Thoracic aorta (tissue), 2 donors: ENCODE measurements at places on chromosomes 12 and 14.

GRCh38 chr12:105982022-105982421 lies 156.7 kb downstream of the NUAK1 start:
- DNase-seq, result no peak

DNA sequence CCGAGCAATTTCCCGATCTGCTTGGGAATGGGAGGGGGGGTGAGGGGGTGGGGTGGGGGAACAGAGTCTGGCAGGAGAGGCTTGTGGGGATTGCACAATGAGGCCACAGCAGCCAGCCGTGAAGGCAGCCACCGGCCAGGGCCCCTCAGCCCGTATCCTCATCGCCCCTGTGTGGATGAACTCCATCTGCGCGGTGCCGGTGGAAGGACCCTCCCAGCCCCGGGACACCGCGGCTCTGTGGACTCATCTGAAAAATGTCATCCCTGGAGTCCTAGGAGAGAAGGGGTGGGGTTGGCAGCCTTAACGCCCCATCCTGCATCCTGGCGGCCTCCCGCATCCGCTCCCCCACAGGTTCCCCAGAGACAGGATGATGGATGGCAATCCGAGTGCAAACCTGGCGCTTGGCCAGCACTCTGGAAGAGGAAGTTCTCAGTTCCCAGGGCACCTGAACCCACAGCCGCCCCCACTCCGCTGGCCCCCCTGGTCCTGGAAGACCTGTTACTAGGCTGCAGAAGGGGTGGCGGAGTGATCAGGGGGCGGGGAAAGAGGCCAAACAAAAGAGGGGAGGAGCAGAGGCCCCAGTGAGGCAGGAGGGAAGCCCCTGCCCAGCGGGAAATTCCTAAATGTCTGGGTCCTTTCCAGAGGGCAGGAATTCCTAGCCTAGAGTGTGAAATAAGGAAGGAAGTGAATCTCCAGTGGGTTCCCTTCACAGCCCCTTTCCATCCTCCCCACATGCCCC lies 1.2 kb upstream of the TNFAIP2 start:
- no peak for DNase-seq

- DNase-seq, result no peak
Measured at GRCh38 chr14:78248501-78249090, 78.4 kb downstream of the NRXN3 start.

DNA sequence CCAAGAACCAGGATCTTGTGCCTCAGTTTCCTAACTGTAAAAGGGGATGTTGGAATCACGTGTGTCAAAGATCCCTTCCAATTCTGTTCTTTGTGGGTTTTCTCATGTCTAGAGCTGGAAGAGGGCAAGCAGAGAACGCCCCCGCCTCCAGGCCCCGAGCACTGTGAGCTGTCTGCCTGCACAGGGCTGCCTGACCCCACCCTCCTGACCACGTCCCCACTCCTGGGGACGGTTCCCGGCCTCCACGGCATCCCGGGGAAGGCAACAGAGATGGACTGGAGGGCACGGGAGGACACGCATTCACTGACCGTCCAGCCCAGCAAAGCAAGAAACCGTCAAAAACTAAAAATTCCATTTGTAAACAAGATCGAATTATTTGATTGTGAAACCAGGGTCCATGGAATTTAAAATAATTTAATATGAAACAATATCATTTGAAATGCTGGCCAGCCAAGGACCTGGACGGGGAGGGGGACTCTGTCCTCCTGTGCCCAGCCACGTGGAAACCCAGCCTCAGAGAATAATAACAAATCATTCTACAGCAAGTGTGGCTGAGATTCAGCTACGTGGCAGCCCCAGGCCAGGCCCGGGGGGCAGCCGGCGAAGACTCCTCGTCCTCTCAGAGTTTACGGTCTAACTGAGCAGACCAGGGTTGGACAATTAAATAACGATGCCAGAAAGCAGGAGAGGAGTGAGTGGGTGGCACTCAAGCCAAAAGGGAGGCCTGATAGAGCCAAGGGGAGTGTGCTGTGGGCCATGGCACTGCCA lies 87.3 kb upstream of the DIO3 start:
- DNase-seq, result no peak

DNA sequence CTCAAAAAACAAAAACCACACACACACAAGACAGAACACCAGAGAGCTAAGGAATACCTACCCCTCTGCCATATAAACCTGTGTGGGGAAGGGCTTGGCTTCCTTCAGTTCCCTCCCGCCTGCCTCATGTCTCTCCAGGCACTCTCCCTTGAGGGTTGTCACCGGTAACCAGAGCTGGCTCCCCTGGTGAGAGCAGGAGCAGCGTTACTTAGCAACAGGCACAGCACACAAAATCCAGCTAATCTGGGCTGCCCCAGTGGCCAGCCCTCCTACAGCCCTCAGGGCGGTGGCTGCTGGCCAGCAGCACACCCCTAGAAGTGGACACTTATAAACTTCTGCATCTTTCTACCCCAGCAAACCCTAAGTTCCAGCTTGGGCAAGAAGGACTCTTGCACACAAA lies 21.6 kb upstream of the NR4A1 start:
- no peak for DNase-seq

GRCh38 chr12:98856897-98857540 lies 211.9 kb downstream of the APAF1 start:
- DNase-seq, result no peak

DNA sequence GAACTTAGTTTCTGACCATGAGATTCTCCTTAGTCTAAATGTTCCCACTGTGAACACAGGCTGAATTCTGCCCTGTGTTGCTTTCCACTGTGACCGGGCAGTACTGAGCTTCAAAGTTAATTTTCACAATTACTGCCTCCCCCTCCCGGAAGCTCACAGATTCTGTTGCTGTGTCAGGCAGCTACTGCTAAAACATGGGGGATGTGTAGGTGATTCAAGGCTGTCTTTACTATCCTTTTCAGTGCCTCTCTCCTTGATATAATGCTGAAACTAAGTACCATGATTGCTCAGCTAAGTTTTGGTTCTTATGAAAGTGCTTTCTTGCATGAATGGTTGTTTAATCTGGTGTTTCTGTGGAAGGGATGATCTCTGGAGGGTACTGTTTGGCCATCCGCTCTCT lies 428.3 kb upstream of the NOVA1 start:
- DNase-seq, result no peak

- DNase-seq, result no peak
Measured at GRCh38 chr12:48545833-48546469, 20.5 kb downstream of the OR8S1 start.

DNA sequence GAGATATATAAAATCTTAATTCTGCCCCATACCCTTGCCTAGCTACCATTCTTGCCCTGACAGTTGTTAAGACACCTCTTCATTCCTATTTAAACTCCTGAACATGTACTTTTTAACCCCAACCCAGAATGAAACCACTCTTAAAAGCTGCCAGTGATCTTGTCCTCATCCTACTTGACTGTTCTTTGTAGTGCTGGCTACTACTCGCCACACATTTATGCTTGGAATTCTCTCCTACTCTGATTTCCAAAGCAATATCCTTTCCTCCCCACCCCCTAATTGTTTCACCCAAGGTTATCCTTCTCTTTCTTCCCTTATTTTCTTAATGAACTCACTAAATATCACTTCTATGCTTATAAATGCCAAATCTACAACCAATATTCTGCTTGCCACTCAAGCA lies 4.1 kb downstream of the NFYB start:
- DNase-seq, result no peak

DNA sequence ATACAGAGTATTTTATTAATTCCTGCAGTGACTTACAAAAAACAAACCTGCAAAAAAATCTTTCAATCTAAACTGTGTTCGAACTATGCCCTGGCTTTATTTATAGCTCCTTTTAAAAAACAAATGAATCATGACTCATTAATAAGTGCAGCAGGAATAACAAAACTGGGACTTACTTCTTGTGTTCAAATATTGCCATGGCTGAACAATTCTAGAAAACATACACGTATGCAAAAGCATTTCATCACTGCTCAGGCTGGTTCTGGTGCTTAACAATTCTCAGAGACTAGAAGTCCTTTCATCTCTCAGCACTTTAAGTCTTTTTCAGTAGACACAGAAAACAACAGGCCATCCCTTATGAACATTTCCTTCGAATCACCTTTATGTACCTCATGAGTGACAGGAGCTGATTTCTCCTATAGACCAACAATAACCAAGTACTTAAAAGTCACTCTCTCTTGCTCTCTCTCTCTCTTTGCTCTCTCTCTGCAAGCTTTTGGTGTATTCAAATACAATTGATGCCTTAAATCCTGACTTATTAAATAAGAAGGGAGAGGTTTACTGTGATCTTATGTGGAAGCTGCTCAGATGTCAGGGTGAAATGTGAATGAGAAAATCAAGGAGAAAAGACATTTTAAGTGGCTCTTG lies 268.8 kb downstream of the TTC8 start:
- DNase-seq, result no peak

DNA sequence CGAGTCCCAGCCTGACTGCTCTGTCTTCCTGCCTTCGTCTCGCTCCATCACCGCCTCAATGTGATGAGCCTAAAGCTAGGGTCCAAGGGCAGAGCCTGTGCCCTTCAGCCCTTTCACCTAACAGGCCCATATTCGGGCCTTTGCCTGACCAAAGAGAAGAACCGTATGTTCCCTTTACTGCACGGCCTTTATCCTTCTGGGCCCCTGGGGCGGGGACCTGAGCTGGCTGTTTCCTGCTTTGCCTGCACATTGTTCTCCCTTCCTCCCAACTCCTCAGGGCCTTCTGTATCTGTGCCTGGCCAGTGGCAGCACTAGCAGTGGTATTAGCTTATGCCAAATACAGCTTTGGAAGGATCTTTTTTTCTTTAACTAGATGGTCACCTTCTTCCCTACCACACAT lies 8.5 kb upstream of the MYL6B start:
- DNase-seq, result no peak

DNA sequence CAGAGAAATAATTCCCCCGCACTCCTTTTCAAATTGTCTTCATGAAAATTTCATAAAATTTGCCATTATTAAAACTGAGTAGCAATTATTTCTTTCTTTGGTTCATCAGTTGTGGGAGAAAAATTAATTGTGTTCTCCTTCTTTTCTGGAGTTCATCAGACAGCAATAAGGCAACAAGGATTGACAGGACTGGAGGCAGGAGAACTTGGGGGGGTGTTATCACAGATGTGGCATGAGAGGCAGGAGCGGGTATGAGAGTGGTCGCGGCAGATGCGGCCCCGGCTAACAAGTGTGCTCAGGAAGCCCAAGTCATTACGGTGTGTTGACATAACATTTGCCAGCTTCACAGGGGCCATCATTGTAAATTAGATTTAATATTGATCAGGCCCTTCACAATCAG lies 306.6 kb upstream of the TMPO start:
- no peak for DNase-seq

DNA sequence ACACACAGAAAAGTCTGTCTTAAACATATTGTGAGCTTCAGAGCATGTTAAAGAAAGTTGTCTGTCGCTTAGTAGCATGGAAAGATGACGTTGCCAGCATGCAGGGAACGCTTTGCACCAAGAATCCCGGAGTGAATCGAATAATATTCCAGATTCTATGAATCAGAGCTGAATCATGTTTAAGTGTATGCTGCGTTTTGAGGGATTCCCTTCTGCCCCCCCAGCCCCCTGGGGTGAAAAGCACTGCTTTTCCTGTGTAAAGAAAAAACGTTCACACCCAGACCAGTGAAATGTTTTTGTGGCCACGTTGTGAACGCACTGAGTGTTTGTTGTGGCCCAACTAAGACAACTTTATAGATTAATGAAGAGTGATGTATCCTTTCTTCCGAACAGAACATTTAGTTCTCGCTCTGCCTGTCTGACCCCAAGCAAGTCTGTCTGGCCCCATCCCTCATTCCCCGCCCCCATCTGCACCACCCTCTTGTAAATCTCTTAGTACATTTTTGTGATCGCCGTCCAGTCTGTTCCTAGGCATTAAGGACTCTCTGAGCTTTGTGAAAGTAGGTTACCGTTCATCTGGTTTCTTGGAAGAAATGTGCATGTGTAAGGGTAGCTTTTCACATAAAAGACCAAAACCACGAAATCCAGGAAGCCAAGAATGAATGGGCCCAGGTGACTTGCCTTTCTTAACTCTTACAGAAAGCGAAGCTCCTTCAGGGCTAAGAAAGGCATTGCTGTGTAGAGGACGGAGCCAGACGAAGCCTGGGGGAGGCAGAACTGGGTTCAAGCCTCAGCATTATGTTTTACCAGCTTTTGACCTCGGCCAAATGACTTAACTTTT lies 103.0 kb downstream of the SAMD4A start:
- no peak for DNase-seq

DNA sequence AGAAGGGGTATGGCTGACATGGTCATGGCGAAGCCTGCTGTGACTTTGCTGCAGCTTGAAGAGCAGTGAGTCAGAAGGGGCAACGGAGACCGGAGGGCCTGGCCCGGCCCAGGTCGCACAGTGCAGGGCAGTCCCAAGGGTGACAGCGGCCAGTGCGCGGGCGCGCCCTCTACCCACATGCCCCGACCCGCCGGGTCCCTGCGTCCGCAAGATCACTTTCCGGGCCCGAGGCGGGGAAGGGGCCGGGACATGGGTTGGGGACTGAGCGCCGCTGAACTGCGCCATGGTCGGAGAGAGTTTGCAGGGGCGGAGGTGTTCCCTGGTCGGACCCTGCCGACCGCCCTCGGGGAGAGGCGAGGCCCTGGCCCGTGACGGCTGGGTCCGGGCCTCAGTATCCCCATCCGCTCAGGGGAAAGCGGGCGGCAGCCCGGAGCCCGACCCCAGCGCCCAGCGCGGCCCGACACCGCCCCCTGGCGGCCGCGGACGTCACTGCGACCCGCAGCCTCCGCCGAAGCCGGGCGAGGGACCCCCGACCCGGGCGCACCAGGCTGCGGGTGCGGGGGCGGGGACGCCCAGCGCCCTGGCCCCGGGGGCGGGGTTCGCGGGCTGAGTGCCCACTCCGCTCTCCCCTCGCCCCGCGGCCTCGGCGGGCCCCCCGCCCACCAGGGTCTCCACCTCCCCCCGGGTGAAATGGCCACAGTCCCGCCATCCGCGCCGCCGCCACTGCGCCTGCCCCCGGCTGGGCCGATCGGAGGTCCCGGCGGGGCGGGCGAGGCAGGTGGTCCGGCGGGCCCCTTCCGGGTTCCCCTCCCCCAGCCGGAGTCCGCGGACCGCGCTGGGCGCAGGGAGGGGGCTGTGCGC lies 7.2 kb upstream of the ANKRD9 start:
- DNase-seq, result no peak

DNA sequence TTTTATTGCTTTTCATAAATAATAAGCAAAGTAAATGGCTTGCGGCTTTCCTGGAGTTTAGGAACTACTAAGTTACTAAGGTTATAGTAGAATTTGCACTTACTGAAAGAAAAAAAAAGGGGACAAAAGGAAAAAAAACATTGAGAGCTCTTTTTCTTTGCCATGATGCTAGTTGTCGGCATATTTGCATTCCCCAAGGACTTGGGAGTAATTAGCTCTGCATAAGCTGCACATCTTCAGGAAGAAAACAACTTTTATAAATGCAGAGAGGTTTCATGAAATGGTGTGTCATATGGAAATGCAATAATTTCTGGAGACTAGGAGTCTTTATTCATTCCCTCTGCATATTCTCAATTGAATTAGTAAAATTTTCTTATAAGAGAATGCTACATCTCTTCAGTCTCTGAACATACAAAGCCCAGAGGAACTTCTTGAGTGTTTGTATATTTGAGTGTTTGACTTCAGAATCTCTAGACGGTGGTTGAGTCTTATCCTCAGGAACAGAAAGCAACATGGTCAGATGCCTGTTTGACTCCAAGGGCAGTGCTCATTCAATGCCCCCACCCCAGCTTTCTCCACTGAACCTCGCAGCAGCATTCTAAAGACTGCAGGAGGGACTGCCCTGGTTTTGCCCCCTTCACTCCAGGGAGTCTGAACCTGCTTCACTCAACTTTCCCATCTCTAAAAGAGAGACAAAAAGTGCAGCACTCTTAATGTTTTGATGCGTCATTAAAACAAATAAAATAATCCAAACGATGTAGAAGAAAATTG lies 158.9 kb upstream of the EEA1 start:
- DNase-seq, result no peak
